ENCODE measurements at places on chromosomes 3 and 15.

DNA sequence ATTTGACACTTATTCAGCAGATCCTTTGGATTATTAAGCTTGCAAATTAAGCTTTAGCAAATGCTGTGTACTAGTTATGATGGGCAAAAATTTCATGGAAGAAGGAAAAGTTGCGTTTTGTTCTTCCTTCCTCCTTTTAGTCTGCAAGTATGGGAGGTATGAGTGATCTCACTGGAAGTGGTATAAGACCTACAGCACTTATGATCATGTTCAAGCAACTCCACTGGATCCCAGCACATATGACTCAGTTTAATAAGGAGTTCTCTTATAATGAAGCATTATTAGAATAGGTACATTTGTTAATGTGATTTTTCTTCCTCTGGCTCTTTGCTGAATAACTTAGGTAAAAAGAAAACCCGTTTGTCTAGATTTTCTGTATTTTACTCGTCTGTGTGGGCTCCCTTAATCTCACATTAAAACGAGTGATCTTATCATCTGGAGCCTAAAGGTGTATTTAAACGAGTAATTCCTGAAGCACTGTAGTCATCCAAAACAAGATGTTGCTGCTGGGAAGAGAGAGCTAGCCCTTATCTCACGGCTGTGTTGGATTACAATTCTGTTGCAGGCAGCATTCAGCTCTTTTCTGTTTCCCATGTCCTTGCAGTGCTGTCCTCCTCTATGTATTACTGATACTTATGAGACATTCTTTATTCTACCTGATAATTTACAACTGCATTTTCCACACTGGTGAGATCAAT, 264.9 kb downstream of the GBE1 start:
- no peak for DNase-seq

GRCh38 chr3:4928277-4928789, 50.9 kb upstream of the BHLHE40 start:
- DNase-seq = no peak

- no peak for DNase-seq
These were observed 380.3 kb upstream of the CBLB start for GRCh38 chr3:106249159-106249558.

GRCh38 chr3:243356-243725, 46.8 kb downstream of the CHL1 start:
- DNase-seq = no peak

- no peak for DNase-seq
These were observed 25.4 kb downstream of the ALDH1A2 start for GRCh38 chr15:58040150-58040549.

DNA sequence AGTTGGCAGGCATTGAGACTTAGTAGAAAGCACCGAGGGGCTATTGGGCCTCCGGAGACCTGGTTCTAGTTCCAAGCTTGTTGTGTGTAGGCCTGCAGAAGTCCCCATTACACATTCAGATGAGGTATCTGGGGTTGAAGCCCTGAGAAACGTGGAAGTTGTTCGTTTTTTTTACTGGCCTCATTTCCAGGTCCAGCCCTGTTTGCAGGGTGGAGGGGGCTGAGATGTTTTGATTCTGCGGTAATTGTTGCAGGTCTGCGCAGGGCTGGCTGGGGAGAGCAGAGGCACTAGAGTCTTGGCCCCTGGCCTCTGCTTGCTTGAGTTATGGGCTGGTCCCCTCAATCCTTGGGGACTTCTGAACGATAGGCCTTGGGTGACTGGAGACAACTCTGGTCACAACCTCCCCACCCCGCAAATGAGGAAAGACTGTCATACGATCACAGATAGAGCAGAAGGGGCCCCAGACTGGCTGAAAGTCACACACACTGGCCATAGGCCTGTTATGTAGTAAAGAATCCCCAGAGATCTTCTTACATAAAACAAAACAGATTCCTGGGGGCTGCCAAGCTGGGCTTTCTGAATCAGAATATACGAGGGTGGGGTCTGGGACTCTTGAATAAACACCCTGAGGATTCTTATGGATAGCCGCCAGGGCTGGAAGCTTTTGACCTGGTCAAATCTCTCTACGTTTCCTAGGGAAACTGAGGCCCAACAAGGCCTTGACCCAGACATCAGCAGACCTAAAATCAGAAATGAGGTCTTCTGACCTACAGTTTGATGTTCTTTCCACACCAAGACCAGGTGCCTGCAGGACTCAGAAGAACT, 15.6 kb downstream of the KBTBD13 start:
- DNase-seq = no peak

GRCh38 chr15:59339252-59339672, 33.4 kb downstream of the MYO1E start:
- no peak for DNase-seq

DNA sequence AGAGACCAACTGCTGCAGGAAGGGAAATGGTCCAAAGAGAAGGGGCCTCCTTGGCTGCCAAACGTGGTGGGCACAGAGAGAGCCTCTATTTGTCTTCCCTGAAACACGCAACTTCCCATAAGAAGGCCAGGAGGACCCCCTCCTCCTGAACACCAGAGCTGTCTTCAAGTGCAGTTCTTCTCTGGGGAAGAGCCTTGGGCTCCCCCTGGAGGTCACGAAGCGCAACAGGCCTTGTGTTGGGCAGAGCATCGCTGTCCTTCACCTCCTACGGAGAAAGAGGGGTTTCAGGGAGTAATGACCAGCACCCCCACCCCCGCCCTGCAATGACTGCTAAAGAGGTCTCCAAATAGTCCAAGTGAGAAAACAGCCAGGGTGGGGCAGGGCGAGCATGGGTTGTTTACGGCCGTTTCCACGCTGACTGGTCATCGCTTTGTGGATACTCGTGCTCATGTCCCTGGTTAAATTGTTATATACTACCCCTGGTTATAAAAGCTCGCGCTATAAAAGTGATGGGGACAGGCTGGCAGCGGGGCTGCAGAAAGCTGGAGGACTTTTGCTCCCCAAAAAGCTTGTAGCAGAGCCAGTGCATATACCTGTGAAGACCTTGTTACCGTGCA, 397.5 kb upstream of the ATP10A start:
- peak; percentile 16 for DNase-seq

DNA sequence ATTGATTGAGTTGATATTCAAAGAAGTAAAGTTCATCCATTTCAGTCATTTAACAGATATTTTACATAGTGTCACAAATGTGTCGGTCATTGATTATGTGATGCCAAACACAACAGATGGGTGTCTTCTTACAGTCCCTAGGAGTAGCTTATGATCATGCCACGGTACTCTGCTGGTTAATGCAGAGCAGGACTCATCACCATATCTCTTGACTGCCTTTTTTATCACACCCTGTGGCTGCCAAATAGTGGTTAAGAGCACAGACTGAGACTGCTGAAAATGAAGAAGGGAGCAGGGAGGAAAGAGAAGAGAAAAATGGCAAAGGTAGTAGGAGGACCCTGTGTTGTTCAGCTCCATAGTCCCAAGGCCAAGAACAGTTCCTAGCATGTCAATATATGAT, 12.8 kb upstream of the TIMMDC1 start:
- DNase-seq = no peak

DNA sequence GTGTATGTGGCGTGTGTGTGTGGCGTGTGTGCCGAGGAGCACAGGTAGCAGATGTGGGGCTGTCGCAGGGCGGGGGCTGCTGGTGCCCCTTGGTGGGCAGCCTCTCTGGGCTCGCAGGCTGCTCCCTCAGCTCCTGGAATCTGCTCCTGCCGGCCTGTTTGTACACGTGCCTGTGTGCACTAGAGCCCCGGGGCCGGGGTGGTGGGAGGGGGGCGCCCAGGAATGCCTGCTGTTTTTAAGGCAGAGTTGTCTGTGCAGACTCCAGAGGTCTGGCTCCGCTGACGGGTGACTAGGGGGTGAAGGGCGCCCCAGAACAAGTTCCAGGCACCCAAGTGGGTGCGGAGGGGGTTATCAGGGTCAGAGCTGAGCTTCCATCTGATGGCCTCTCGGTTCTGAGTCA, 112.2 kb downstream of the FBLN2 start:
- no peak for DNase-seq

DNA sequence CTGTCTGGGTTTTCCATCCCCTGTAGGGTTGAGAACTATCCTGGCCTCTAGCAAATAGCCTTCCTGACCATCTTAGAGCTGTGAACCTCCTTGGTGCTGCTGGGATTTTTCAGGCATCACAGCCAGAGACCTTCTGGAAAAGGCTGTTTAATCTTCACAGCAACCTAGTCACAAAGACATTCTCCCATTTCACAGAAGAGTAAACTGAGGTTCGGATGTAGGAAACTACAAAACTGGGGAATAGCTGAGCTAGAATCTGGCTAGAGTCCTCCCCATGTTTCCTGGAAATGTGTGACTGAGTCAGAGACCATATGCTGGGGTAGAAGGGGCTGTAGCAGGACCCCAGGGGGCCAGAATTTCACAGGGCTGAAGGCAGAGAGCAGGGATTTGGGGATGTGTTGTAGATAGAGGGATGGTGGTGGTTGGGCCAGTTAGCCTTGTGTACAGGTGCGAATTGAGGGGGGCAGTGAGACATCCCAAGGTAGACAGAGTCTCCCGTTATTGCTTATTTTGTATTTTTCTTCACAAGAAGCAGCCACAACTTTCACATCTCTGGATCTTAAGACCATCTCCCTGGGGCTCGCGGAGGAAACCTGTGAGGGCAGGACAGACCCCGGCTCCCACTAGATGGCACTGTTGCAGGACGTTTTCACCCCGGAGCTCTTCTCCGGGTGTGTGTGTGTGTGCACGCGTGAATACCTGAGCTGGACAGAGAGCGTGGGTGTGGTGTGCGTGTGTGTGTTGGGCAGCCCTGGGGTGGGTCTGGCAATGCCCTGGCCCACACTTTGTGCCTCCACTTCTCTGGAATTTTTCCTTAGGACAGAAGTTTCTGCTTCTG, 66.9 kb upstream of the PRR23C start:
- no peak for DNase-seq

DNA sequence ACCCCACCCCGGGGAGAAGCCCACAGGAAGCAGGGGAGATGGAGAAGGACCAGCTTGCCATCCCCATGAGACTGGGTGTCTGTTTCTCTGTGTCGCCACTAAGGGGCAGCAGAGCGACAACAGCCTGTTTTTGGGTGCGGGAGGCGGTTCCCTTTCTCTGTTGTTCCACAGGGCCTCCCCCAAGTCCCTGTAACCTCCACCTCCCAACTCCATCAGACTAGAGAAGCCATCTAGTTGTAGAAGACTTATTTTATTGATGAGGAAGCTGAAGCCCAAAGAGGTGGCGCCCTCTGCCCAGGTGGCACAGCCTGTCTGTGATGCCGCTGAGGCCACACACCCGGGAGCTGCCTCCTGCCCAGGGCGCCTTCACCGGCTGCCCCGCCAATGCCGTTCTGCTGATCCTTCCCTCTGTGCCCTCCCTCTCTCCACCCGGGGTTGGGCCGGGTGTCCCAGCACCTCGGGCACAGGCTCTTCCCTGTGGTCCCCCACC, 3.9 kb upstream of the CCDC9B start:
- no peak for DNase-seq

DNA sequence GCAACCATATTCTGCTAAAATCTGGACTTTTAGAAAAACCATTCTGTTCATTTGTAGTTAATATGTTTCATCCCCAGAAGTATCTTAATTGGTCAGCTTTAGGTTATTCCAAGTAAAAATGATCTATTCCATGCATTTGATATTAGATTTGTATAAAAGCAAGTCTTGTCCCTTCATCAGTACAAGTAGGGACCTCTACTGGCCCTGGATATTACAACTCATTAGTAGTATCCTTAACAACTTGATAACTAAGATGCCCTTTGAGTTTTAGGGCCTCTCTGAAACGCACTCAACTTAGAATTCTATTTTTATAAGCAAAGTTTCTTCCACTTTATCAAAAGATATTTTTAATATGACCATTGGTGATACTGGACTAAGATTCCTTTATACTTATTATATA, 25.3 kb upstream of the SELENOT start:
- DNase-seq = no peak

DNA sequence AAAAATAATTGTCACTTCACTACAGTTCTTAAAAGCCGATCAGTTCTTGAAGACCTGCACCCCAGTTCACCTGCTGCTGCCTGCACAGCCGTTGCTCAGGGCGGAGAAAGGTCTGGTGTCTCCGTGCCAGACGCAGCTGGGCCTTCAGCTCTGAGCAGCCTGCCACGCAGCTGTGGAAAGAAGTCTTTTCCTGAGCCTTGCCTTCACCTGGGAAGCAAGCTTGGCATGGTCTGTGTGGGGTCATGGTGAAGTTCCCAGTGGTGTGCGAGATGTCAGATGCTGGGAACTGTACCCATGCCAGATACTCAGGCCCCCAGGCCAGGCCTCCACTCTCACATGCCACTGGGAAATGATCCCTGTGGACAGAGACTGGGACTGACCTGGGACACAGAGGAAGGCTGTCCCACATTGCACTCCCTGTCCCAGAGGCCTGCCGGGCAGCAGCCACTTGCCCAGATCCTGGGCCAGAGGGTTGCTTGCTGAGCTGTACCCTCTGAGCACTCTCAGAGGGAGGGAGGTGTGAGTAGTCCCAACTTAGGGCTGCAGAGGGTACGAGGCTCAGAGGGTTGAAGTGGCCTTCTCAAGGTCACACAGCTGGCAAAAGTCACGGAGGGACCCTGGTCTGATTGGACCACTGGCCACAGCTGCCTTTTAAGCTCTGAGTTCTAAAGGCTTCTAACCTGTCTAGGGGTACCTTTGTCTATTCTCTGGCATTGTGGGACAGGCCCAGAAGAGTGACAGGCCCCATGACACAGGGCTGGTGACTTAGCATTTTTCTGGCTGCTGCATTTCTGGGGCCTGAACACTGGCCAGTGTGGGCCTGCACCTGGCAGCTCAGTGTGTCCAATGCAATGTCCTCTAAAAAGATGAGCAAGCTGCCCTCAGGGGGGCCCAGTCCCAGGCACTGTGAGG, 55.4 kb downstream of the KLF13 start:
- no peak for DNase-seq

- DNase-seq = no peak
These were observed 1.1 kb upstream of the FGF7 start for GRCh38 chr15:49421991-49422390.

DNA sequence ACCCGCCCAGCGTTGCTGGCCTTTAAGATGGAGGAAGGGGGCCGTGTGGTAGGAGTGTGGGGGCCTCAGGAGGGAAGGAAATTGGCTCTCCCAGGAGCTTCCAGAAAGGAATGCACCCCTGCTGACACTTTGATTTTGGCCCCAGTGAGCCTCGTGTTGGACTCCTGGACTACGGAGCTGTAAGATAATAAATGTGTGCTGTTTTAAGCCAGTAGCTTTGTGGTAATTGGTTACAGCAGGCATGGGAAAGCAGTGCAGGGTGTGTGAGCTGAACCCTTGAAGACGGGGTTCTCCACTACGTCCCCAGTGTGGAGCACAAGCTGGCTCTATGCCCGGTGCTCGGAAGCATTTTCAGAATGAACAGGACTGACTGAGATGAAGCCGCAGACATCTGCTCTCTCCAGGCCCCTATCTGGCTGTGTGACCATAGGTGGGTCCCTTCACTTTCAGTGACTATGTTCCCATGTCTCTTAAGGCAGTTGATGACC, 22.9 kb upstream of the CGNL1 start:
- DNase-seq = no peak

All from left renal cortex interstitium (tissue), 4 donors.